ENCODE measurements at places on chromosomes 2 and 18. TPM values are rescaled to one million over a fixed set of nuclear protein-coding genes. Genes with fewer than 3 reads are reported as not detected.

The IGFBP2 gene
- 159 TPM for total RNA-seq

GRCh38 chr2:238879043-238879442 lies 31.2 kb downstream of the TWIST2 start:
- DNase-seq: no peak

The SMAD7 gene
- total RNA-seq: 26.5 TPM

GRCh38 chr18:48004577-48004976 lies 74.1 kb upstream of the SMAD2 start:
- no peak for DNase-seq

The TACR1 gene
- 0.53 TPM for total RNA-seq

GRCh38 chr18:2407961-2408360 lies 163.3 kb downstream of the METTL4 start:
- DNase-seq: no peak

The TLX2 gene
- not detected for total RNA-seq

Data from esophagus squamous epithelium (tissue), 5 donors.